Right ventricle myocardium inferior (tissue), 1 donor: ENCODE measurements at places on chromosomes 4 and X. TPM values are rescaled to one million over a fixed set of nuclear protein-coding genes. Genes with fewer than 3 reads are reported as not detected.

Gene NDP
- total RNA-seq = not detected

Gene AASDH
- 6.5 TPM for total RNA-seq

Gene SPOCK3
- not detected for total RNA-seq

Gene NUP62CL
- total RNA-seq = 0.51 TPM

Gene LNX1
- 11.2 TPM for total RNA-seq

Gene TLR1
- 4.3 TPM for total RNA-seq

Gene ERAS
- not detected for total RNA-seq

Gene CRMP1
- 1.5 TPM for total RNA-seq

Gene FMR1NB
- total RNA-seq = not detected

Gene TEX11
- total RNA-seq = not detected

Gene SLIT2
- 12.1 TPM for total RNA-seq

Gene ANK2
- 284 TPM for total RNA-seq

Gene SMIM43
- total RNA-seq = not detected

Gene NUDT9
- total RNA-seq = 30.2 TPM

Gene TREX2
- not detected for total RNA-seq

Gene CASP6
- total RNA-seq = 8.9 TPM

Gene PGM2
- 13.1 TPM for total RNA-seq

Gene PCYT1B
- not detected for total RNA-seq

Gene SPANXB1
- total RNA-seq = not detected

Gene PASD1
- not detected for total RNA-seq

Gene FGFR3
- 1.8 TPM for total RNA-seq

Gene TKTL1
- 13.0 TPM for total RNA-seq

Gene NSG1
- total RNA-seq = 8.9 TPM

Gene ARHGAP36
- total RNA-seq = not detected

Gene BEX2
- total RNA-seq = 0.73 TPM

Gene XAGE1A
- total RNA-seq = not detected

Gene DUX4
- not detected for total RNA-seq

Gene AWAT2
- not detected for total RNA-seq

Gene GSX2
- total RNA-seq = not detected

Gene NSD2
- 37.0 TPM for total RNA-seq

Gene SH3TC1
- 11.2 TPM for total RNA-seq

Gene PARM1
- total RNA-seq = 58.7 TPM

Gene ODAM
- not detected for total RNA-seq

Gene FDCSP
- not detected for total RNA-seq

Gene DRP2
- total RNA-seq = not detected

Gene SGCB
- 80.4 TPM for total RNA-seq

Gene UGT2B7
- not detected for total RNA-seq

Gene MID1
- 7.0 TPM for total RNA-seq

Gene TBC1D1
- total RNA-seq = 131 TPM

Gene JCHAIN
- 6.5 TPM for total RNA-seq

Gene SATL1
- not detected for total RNA-seq

Gene MAGEB2
- not detected for total RNA-seq

Gene RAI2
- 19.1 TPM for total RNA-seq

Gene CT47B1
- total RNA-seq = not detected

Gene CENPVL2
- not detected for total RNA-seq

Gene CDKN2AIP
- total RNA-seq = 10.6 TPM

Gene MAGEA2B
- not detected for total RNA-seq

Gene BTK
- 5.4 TPM for total RNA-seq

Gene MAGEB17
- not detected for total RNA-seq

Gene PRR27
- not detected for total RNA-seq

Gene MAGEA10
- not detected for total RNA-seq

Gene AFM
- total RNA-seq = not detected

Gene TMSB15A
- 0.62 TPM for total RNA-seq

Gene STARD8
- total RNA-seq = 11.7 TPM

Gene OCIAD2
- total RNA-seq = 18.5 TPM

Gene GAGE2A
- not detected for total RNA-seq

Gene NWD2
- 0.08 TPM for total RNA-seq

Gene NAP1L3
- 0.76 TPM for total RNA-seq
